Thyroid gland (tissue), 4 donors: ENCODE measurements at places on chromosomes 6 and 20.

DNA sequence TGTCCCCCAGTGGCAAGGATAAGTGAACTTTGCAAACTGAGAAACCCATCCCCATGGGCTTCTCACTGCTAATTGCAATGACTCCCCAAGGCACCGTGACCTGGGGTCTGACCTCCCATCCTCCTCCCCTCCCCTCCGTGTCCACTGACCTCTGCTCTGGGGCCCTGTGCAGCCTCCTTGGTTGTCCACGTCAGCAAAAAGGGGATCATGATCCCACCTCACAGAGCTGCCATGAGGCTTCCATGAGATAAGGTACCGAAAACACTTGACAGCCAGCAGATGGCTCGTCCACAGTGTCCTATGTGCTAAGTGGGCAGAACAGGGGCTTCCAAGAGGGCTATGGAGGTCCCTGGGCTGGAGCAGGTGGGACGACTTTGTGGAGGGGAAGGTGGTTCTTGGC is 104.5 kb downstream of the GRM4 start:
- DNase-seq = no peak

DNA sequence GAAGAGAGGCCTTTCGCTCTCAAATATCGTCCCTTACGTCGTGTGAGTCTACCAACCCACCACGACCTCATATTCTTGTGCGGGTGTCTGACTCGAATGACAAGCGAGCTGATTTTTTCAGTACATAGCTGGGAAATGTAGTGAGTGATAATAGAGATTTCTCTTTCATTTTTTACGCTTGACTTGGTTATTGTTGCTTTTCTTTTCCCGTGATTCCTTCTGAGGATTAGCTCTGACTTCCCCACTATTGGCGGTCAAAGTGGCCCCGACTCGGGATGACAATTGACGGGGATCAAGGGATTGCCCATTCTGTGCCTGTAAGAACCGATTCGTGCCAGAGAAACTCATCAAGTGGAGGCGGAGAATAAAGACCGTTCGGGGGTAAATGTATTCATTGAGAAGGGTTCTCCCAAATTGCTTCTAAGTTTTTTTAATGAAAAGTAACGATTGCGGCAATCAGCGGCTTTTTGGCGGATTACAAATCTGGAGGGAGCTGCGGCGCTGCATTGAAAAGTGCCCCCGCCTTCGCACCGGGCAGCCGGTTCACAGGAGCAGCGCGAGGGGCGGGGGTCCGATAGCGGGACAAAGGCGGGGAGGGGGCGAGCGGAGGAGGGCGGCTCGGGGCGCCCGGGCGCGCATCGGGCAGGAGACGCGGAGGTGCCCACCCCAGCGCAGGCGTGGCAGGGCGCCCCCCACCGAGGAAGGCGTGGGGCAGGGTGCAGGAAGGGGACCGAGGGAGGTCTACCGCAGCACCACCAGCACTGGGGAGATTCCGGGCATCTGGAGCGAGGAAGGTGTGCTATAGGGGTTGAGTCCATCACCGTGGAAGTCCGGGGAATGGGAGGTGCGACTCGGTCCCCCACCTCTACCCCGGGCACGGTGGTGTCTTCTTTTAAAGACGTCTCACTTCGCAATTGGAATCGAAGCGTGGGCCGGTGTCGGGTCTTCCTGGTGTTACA is 44.5 kb upstream of the OSTM1 start:
- no peak for DNase-seq

GRCh38 chr6:147837540-147837939 is 329.1 kb downstream of the SAMD5 start:
- DNase-seq = no peak

DNA sequence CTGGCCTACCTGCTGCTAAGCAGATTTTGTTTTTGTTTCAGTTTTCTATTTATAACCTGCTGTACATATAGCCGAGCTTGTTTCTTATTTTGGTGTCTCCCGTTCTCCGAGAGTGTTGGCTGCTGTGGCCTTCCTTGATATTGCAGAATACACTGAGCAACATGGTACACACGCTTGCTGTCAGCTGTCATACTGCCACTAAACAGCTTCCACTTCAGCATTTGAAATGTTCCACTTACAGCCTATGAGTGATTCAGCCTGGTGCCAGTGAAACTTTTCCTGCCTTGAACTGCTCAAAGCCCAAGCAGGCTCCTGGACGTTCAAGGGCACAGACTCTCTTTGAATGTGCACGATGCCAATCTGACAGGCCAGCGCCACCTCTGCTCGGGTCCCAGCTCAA is 87.1 kb downstream of the PSMG4 start:
- peak; percentile 30 for DNase-seq

DNA sequence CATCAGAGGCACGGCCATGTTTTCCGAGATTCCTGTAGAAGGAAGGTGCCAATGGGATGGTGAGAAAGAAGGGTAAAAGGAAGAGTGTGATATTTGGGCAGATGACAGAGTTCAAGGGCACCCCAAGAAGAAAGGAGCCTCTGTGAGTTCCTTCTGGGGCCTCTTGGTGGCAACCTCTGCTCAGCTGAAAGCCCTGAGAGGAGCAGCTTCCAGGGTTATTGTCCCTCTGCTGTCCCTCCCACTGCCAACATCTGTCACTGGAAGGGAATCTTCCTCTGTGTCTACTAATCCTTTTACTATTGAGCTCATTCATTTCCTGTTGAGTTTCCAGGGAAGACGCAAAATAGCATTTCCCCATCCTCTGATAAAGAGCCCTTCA is 40.0 kb upstream of the KCNK16 start:
- DNase-seq = no peak

DNA sequence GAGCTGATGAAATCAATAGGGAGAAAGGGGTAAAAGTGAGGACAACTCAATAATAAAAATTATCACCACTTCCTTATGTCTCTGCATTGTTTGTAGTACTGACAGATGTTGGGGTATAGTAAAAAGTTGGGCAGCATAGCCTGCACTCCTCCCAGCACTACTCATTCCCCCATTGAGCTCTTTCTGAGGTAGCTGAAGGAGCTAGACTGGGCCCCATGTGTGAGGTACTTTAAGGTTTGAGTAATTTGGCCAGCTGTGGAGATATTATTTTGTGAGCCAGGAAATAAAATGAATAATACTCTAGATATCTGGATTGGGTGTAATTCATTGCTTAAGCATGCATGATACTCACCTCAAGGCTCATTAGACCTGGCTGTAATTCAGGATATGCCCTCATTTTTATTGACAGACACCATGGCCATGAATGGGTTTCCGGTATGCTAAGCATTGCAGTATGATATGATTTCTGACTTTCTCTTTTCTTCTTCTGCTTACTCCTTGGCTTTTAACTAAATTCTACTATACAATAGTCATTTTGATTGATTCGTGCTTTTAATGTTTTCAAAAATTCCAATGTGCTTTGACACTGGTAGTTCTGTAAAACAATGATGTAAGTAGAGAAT is 283.9 kb upstream of the RIMS1 start:
- no peak for DNase-seq

- no peak for DNase-seq
Observed at GRCh38 chr6:5102267-5102970, 17.3 kb downstream of the PPP1R3G start.

DNA sequence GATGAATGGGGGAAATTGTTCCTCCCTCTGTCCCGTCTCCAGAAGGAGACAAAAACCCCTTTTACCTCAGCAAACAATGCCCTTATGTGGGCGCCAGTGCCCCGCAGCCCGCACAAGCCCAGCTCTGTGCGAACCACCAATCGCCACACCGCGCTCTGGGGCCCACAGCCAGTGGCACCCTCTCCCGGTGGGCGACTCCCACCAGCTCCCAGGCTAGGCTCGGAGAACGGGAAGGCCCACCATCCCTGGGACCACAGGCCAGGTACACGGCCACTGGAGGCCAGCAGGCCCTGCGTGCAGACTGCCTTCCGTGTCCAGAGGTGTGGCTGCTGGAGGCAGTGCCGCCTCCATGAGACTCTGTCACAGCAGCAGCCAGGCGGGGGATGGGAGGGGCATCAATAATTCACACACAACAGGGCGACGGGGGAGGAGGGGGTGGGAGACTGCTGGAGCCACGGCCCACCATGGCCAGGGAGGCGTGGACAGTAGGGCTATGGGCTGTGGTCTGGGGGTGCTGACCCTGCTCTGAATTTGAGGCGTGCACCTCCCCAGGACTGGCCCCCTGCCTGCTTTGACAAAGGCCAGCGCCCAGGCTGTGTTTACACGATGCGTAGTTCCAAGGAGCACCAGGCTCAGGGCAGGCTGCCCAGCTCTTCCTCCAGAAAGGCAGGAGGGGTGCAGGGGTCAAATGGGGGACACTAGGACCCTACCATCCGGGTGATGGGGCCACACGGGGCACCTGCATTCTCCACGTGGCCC is 105.7 kb downstream of the ASXL1 start:
- no peak for DNase-seq

DNA sequence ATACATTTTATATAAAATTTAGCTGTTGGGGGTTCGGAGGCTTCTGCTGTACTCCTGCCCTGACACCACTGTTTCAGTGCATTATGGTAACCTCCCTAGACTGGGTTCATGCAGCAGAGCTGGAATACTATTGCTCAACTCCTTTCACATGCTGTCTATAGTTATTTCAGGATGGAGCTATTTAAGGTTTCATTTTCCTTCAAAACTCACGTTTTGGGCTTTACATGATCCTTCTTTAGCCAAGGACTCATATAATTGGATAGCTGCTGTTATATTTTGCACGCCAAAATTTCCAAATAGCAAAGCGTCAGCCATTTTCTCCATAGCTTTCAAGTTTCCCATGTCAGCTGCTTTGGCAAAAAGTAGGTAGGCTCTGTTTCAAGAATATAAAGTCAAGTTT is 76.8 kb downstream of the SEL1L2 start:
- DNase-seq = no peak

DNA sequence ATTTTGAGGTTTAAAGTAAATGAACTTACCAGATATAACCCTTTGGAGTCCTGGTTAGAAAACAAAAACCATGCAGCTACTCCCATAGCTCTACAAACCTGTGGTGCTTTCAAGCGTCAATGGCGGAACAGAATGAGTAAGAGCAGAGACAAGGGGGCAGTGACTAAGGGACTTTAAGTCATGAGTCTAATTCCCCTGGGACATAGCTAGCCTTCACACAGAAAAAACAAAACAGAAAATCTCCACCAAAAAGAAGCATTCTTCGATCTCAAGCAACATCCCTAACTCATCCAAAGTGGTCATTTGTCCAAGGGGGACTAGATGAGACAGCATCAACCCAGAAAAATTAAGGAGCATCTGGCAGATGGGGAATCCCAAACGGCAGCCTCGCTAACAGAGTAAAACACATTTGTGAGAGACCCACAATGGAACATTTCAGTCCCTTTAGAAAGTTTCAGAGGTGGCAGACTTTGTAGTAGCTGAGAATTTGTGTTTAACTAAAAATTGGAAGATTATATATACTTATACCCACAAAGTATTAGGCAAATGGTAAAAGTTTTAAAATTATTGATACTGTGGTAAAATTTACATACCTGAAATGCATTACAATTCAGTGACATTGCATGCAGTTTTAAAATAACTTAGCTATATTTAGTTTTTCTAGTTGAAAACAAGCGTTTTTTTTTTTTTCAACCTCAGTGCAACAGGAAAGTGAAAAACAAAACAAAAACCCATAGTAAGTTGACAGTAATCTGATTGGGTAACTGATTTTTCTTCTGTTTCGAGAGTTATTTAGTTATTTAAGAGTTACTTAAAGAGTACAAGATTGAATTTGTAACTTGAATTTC is 67.5 kb downstream of the KCNQ5 start:
- DNase-seq = no peak

DNA sequence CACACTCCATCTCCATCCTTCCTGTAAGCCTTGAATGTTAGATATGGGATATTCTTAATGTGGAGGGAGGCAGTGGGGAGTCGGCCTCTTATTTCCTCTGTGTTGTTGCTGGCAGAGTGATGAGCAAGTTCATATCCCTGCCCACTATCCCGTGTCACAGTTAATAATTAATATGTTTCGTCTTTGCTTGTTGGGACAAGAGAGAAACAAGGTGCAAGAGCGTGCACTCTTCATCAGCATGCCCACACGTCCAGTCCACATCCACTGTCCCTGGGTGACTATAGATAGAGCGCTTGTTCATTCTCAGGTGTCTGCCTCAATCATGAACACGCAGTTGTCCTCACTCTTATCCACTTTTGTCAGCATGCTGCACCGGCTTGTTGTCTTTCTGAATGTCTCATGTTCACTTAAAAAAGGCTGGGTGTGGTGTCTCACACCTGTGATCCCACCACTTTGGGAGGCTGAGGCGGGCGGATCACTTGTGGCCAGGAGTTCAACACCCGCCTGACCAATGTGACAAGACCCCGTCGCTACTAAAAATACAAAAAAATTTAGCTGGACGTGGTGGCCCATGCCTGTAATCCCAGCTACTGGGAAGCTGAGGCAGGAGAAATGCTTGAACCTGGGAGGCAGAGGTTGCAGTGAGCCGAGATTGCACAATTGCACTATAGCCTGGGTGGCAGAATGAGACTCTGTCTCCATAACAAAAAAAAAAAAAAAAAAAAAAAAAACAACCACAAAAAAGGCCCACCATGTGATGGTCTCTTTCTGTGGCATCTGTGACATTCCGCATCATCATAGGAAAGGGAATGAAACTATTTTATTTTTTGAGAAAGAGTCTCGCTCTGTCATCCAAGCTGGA is 34.2 kb downstream of the PPP1R3G start:
- DNase-seq = no peak

GRCh38 chr6:164927288-164928056 is 381.9 kb downstream of the C6orf118 start:
- DNase-seq = peak; percentile 65

GRCh38 chr6:7267466-7268091 is 45.4 kb downstream of the SSR1 start:
- peak; percentile 91 for DNase-seq

DNA sequence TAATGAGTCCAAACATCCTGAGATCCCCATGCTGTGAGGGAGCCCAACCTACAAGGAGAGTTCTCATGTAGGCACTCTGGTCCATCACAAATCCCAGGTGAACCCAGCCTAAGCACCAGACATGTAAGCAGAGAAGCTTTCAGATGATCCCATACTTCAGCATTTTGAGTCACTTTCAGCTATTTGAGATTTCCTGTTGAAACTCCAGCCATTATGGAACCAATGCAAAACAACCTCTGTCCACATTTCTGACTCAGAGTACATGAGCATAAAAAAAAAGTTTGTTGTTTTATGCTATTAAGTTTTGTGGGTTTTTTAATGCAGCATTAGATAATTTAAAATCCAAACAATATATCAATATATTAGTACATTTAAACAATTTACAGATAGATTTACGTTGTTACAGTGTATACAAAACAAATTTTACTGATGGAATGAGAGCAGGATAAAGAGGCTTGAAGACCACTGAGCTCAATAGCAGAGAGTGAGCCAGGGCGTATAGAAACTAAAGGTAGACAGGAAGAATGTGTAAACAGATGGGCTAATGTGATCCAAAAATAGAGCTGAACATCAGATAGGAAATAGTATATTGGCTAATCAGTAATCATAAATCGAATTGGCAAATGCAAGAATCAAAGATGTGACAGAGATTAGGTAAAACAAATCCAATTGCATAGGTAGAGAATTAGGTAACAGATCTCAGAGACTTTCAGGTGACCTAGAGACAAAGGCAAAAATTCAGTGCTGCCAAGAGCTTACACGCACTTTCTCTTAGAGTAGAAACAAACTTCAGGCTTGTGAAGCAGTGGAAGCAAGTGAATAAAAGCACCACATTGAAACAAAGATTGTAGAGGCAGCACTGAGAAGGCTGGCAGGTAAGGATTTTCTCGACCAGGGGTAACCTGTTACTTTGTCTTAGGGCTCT is 36.2 kb upstream of the PLCB1 start:
- DNase-seq = no peak
